ENCODE measurements at places on chromosomes 6 and 20.

DNA sequence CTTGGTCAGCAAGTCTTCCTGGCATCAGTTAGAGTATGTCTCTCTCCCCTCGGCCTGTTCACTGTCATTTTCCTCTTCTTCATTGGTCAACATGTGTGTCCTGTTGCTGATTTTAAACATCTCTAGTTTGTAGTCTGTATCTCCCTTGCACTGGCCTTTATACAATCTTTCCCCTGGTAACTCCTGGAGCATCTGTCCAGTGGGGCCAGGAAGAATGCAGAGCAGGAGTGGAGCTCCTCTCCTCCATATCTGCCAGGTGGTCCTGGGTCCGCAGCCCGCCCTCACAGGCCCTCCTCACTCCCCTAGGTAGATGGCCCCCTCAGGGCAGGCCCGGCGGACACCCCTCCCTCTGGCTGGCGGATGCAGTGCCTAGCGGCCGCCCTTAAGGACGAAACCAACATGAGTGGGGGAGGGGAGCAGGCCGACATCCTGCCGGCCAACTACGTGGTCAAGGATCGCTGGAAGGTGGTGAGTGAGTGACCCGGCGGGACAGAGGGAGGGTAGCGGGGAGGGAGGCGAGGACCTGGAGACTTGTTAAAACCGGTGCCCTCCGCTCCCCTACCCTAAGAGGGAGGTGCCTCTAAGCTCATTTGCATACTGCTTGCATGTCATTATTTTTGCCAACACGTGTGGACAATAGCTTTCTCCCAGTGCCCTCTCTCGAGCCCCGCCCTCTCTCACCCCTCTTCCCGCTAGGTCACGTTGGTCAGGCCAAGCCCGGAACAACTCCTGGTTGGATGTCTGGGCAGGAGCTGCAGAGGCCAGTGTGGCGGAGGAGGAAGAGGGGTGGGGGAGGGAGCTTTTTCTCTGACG is 3.2 kb downstream of the TTBK1 start:
- DNase-seq, result no peak

GRCh38 chr6:85388531-85388930 is 61.4 kb upstream of the NT5E start:
- DNase-seq, result no peak

DNA sequence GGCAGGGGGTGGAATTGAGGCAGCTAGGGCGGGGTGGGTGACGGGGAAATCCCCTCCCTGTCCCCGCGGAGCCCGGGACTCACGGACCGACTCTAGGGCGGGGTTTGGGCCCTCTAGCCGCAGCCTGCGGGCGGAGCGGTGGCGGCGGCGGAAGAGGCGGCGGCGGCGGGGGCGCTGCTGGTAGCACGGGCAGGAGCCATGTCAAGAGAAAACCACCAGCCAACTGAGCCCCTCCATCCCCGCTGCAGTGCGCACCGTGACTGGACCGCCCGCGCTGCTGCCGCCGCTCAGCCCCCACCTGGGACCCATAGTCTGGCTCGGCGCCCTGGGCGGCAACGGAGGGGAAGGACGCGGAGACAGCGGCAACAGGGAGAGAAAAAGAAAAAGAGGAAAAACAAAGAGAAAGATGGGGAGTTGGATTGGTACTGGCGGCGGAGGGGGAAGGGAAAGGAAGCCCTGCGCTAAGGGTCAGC is 1.2 kb upstream of the C6orf62 start:
- DNase-seq, result peak; percentile 55

DNA sequence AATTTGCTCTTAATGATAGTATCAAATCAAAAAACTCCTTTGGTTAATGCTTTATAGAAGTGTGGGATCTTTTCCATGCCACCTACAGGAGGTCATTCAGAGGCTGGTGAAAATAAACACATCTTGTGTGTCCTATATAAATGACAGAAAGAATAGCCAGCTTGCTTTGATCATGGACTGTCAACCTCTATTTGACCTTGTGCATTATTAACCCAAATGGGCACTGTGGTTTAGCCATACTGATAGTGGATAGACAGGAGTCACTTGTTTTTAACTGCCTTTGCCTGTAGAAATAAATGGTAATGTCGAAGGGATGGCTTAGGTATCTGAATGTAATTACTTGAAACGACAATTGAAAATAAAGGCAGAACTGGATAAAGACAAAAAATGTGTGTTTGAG is 123.8 kb downstream of the CDKAL1 start:
- DNase-seq, result no peak

- DNase-seq, result no peak
Observed at GRCh38 chr6:16740097-16740496, 21.2 kb downstream of the ATXN1 start.

- DNase-seq, result no peak
Observed at GRCh38 chr20:32764005-32764960, 2.1 kb downstream of the DNMT3B start.

DNA sequence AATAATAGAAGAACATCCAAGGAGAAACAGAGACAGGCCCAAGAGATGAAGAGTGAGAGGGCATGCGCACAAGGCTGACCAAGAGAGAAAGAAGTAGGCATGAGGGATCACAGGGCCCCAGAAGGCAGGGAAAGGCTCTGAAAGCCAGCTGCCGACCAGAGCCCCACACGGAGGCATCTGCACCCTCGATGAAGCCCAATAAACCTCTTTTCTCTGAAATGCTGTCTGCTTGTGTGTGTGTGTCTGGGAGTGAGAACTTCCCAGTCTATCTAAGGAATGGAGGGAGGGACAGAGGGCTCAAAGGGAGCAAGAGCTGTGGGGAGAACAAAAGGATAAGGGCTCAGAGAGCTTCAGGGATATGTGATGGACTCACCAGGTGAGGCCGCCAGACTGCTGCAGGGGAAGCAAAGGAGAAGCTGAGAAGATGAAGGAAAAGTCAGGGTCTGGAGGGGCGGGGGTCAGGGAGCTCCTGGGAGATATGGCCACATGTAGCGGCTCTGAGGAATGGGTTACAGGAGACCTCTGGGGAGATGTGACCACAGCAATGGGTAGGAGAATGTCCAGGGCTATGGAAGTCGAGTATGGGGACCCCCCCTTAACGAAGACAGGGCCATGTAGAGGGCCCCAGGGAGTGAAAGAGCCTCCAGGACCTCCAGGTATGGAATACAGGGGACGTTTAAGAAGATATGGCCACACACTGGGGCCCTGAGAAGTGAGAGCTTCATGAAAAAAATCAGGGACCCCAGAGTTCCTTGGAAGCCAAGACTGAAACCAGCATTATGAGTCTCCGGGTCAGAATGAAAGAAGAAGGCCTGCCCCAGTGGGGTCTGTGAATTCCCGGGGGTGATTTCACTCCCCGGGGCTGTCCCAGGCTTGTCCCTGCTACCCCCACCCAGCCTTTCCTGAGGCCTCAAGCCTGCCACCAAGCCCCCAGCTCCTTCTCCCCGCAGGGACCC is 981 bp upstream of the TNF start:
- no peak for DNase-seq

- DNase-seq, result no peak
Observed at GRCh38 chr6:138970159-138970558, 17.9 kb downstream of the REPS1 start.

DNA sequence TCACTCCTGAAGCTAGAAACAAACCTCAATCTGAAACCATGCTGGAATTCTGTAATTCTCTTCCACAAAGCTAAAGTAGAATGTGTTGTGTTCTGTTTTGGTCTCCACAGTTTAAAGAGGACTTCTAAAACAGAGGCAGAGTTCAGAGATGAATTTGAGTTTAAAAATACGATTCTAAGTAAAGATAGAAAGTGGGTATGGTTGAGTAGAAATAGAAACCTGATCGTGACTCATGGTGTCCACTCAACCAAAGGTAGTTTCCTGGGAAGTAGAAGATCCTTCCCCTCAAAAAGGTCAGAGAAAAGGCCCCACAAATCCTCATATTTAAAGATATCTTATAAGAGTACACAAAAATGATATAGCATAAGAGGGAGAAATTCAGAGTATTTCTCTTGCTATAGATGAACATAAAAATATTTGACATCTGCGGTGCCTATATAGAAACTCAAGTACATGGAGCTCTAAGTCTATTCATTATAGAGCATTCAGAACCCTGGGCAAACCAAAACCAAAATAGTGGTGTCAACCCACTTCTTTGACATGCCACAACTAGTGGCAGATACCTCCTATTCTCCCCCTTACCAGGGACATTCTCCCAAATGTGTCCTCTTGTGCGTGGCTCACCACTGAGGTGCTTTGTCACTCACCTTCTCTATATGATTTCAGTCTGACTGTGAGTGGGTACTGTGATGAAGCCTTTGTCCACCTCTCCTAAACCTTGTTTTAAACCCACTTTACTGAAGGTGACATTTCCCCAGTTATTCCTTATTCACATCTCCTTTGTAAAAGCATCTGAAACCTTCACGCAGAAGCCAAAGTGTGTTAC is 84.5 kb downstream of the PLCB1 start:
- no peak for DNase-seq

GRCh38 chr6:136410201-136411024 is 120.8 kb upstream of the BCLAF1 start:
- DNase-seq, result no peak

- no peak for DNase-seq
Observed at GRCh38 chr20:43915211-43916072, 790 bp downstream of the TOX2 start.

DNA sequence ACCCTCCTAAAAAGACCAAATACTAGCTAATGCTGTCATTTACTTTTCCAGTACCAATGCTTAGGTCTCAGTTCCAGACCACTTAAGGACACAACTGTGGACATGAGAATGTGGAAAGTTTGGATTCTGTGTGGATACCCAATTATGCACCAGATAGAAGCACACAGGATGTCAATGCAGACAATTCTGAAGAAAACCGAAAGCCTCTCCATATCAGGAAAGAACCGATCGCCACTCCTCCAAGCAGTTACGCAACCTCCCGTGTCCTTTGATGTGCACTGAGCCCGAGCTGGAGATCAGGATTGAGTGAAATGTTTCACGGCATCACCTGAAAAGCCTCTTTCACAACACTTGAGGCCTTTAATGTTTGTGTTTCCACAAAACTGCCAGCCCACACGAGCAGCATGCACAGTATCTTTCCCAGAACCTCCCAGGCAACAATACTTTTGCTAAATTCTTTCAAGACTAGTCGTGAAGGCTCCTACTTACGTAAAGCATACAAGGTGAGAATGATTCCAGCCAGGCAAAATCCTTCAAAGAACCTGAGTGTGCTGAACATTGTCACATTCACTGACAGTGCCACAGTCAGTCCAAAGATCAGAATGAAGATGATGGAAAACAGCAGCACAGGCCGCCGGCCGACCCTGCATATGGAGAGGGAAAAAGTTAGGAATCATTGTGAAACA is 47.0 kb downstream of the SLC22A23 start:
- DNase-seq, result no peak

- DNase-seq, result peak; percentile 21
Observed at GRCh38 chr6:137341681-137342195, 122.6 kb upstream of the IFNGR1 start.

- DNase-seq, result no peak
Observed at GRCh38 chr6:37922563-37922962, 103.0 kb downstream of the ZFAND3 start.

GRCh38 chr20:57458400-57459160 is 66.4 kb downstream of the CTCFL start:
- DNase-seq, result no peak

- DNase-seq, result no peak
Observed at GRCh38 chr6:16313732-16314131, 75.3 kb downstream of the GMPR start.

GRCh38 chr6:44960898-44961297 is 367.2 kb upstream of the RUNX2 start:
- no peak for DNase-seq

DNA sequence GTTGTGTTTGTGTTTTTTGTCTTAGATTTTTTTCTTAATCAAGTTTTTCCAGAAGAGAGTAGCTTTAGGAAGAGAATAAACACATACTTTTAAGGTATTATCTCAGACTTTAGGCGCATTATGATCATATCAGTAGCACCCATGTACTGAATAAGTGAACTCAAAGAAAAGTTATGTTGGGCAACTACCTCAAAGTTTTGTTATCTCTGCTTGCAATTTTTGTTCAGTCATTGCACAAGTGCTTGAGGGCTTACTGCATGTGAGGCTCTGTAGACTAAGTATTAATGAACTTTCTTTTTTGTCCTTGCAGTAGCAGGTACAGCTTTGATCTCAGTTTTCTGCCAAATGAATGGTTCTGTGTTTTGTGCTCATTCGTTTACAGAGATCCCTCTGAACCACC is 189.0 kb downstream of the SLC16A10 start:
- no peak for DNase-seq

GRCh38 chr6:31365864-31366263 is 8.9 kb upstream of the HLA-B start:
- DNase-seq, result no peak

GRCh38 chr6:129141499-129141898 is 258.6 kb downstream of the LAMA2 start:
- no peak for DNase-seq

- DNase-seq, result no peak
Observed at GRCh38 chr6:44073612-44074438, 53.4 kb downstream of the MRPL14 start.

DNA sequence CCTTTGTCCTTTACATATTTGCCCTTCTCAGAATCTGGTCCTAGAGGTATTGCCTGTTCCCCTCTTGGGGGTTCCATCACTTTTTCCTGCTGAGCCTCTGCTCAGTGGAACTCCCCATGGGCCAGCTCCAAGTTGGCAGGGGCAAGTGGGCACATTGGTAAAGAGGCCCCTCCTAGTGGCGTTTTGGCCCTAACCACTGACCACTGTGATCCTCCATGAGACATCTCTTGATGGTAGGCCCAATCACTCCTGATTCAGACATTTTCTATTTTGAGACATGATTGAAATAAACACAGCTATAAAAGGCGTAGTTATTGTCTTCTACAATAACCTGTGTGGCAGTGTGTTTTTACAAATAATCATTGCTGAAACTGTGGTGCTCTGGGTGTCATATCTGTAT is 83.0 kb downstream of the RREB1 start:
- DNase-seq, result no peak

DNA sequence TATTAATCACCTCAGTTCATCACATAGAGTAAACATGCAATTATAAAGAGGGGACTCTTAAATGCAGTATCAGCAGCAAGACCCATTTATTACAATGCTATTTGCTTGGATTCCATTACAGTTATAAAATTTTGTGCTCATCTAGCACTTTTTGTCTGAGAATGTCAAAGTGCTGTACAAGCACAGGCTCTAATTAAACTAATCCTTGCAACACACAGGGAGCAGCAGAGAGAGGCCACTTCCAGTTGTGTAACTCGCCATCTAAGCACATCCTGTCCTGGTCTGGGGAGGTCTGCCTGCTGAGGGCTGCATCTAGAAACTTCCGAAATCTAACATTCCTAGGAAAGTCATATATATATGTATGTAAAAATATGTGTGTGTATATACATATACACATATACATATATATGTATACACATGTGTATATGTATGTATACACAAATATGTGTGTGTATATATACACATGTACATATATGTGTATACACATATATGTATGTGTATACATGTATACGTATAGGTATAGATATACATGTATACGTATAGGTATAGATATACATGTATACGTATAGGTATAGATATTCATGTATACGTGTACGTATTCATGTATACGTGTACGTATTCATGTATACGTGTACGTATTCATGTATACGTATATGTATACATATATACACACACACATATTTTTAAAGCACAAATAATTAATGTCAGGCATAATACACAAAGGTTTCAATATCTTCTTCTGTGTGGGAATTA is 136.4 kb upstream of the JARID2 start:
- no peak for DNase-seq

- no peak for DNase-seq
Observed at GRCh38 chr6:34890533-34890925, 1.5 kb downstream of the ANKS1A start.

- no peak for DNase-seq
Observed at GRCh38 chr6:163711615-163712565, 297.4 kb downstream of the QKI start.

- no peak for DNase-seq
Observed at GRCh38 chr6:136546331-136546730, 3.9 kb downstream of the MAP7 start.

All from stimulated activated CD8-positive, alpha-beta memory T cell treated with anti-CD3 and anti-CD28 coated beads, Interleukin-7, amount 100 ng/mL, for 24 hours (primary cell).